Activated effector memory CD4-positive, alpha-beta T cell treated with anti-CD3 and anti-CD28 coated beads, Interleukin-2, amount 50 U/mL, for 16 hours (primary cell): ENCODE measurements at places on chromosomes 4 and X.

GRCh38 chrX:132208422-132208821 lies 10.8 kb downstream of the RAP2C start:
- DNase-seq: no peak

GRCh38 chrX:53616946-53617345 lies 69.6 kb downstream of the HUWE1 start:
- DNase-seq: no peak

DNA sequence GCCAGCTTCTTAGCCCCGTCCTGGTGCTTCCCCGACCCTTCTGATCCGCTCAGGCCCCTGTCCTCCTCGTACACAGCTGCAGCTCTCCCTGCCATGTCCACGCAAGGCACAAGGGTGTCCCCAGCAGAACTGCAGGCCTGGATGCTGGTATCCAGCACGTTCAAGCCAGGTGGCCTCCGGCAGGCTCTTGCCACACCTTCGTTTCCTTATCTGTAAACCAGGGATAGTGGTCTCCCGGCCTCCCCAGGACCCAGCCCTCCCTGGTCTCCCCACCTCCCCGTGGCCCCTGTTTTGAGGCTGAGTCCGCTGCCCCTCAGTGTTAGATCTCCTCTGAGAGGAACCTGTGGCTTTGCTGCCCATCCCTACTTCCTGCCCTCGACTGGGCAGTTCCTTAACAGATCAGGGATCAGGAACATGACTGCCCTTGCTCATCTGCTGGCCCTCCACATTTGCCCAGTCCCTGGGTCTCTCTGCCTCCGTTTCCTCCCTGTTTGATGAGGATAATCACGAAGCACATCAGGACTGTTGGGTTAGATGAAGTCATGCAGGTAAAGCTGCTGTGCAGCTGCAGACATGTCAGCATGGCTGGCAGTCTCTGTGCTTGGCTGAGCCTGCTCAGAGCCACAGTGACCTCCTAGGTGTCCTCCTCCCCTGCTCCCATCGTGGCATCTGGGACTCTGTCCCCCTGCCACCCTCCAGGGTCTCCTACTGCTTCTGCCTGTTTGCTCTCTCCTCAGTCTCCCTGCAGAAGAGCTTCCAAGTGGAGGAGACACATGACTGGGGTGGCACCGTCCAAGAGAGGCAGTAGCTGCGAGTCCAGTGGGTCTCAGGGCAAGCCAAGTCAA lies 32.9 kb downstream of the PIGG start:
- no peak for DNase-seq

GRCh38 chr4:32519060-32519459 lies 1798.9 kb downstream of the PCDH7 start:
- DNase-seq: no peak

- no peak for DNase-seq
These were observed 386.9 kb upstream of the MAOA start for GRCh38 chrX:43269201-43269600.

- DNase-seq: no peak
These were observed 371.3 kb upstream of the INTU start for GRCh38 chr4:127261476-127261875.
